Right forelimb (tissue), 1 donor: ENCODE measurements at places on chromosomes 1 and 21.

DNA sequence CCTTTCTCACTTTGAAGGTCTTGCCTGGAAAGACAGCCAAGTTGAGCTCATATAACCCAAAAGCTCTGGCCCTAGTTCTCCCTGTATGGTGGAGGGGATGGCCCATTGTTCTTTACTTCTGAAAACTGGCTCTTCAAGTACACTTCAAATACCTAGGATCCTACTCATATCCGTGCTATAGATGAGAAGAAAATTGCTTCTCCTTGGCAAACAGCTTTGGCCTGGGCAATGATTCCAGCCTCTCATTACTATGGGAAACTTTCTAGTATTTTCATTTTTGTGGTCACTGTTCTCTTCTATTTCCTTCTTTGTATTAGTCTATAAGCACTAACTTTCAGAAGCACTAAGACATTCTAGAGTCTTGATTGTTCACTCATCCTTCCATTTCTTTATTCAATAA lies 53.7 kb downstream of the ZNF697 start:
- no peak for DNase-seq

DNA sequence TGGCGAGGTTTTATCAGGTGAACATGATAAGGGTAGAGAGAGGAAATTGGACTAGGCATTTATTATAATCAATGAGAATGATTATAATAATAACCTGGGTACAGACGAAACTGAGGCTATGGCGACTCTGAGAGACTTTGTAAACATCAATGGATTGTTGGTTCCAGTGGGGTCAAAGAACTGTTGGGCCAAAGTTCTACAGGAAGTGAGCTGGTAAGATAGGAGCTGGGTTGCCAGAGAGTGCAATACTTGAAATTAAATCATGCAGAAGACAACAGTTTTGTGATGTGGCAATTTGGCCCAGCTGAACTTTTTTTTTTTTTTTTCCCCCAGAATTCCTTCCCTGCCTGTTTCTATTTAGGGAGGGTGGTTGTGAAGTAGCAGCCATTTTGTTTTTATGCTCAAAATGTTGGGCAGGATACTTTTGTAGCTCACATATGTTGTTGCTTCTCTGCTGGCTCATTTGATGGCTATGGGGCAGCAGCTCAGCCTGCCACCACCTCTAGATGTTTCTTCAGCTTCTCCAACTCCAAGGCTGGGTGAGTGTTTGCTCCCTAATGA lies 286.5 kb upstream of the B3GALT2 start:
- no peak for DNase-seq

GRCh38 chr1:16092097-16092922 lies 18.9 kb upstream of the FAM131C start:
- DNase-seq: peak; percentile 35

DNA sequence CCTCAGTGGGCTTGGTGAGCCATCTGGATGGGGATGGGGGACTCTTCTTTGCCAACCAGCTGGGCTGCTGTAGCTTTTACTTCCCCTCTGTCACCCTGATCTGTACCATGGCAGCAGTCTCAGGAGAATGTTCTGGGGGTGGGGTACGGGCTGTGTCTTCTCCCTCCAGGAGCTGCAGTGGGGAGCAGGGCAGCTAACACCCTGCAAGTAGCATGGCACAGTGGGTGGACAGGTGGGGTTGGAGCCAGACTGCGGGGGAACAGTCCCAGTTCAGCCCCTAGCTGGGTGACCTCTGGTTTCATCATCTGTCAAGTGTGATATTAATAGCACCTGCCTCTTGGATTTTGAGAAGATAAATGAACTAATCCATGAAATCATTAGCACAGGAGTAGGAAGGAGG lies 3.1 kb downstream of the NFASC start:
- no peak for DNase-seq

- no peak for DNase-seq
These were observed 103.2 kb upstream of the JUN start for GRCh38 chr1:58887059-58887458.

- DNase-seq: no peak
These were observed 41.5 kb upstream of the TENT5B start for GRCh38 chr1:27053977-27054753.

DNA sequence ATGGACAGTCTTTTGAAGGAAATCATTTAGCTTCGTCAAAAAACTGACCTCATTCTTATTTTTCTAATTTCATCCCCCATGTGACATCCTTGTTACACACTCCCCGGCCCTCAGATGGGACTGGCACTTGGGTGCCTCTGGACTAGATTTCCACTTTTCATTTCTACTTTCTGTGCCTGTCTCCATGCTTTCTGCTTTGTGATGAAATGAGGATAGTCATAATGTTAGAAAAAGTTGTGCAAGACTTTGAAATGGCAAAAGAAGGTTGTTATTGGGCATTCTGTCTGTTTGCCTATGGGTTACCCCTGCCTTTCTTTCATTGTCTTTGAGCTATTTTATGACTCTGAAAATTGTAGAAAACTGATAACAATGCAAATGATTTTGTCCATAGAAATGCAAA lies 54.9 kb downstream of the MDM4 start:
- no peak for DNase-seq

DNA sequence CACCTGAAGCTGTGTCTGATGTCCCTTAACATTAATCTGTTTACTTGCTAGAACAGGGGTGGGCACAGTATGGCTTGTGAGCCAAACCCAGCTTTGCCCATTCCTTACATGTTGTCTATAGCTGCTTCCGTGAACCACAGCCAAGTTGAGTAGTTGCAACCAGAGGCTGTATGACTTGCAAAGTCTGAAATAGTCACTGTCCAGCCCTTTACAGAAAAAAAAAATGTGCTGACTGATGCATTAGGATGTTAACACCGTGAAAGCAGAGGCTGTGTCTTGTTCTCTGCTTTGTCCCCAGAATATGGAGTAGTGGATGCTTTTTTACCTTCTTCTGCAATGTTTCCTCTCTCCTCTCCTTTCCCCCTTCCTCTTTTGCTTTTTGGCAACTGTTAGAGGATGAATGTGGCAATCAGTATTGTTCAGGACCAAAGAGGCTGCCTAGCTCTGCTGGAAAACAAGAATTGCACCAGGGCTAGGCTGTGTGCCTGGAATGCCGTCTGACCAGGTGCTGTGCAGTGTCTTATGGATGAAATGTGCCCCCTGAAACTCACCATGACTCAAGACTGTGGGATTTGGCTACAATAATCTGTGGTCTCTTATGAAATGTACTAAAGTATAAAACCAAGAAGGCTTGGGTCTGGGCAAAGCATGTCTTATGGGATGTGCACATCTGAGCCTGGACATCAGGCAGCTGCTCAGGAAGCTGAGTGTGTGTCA lies 79.6 kb upstream of the GCLM start:
- no peak for DNase-seq

- DNase-seq: no peak
These were observed 52.2 kb upstream of the TARBP1 start for GRCh38 chr1:234531151-234531635.

- no peak for DNase-seq
These were observed 104.0 kb downstream of the ATG4C start for GRCh38 chr1:62887799-62888507.

DNA sequence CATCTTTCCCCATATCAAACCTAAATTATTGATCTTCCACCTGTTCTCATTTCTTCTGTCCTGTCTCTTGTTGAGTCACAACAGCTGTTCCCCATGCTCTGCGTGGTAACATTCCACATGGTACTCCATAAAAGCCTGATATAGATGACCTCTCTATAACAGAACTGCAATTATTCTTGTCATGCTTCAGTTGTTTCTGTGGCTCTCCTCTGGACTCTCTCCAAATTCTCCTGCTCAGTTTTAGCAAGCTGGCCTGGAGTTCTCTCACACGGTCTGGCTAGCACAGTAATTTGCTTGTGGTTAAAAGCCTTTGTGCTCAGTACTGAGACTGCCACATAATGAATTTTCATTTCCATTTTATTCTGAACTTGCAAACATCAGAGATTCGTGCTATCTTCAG lies 10.6 kb upstream of the LRRC39 start:
- DNase-seq: peak; percentile 41

GRCh38 chr1:7256526-7256925 lies 471.3 kb downstream of the CAMTA1 start:
- DNase-seq: no peak

DNA sequence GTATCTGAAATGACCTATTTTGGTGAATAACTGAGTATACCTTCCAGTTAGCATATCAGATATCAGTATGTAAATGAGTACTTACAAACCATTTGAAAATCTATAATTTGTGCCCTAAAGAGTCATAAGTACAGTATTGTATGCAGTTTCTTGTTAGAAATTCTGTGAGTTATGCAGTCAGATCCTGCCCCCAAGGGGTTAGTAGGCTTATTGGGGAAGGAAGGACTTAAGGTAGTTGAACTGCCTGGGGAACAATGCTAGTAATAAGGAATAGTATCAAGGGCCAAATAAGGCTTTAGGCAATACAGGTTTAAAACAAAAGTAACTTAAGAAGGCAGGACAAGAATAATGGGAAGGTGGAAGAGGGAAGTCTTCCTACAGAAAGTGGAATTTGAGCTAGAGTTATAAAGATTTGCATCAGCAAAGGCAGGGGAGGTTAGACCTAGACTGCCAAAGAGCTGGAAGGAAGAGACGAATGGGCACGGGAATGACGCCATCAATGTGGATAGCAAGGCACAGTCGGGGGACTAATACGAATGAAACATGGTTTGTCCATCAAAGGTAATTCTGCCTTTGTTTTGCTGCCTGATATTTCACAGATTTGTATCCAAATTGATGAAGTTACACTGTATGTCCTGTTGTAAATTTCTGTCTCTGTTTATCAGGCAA lies 182.9 kb upstream of the DPYD start:
- DNase-seq: no peak

DNA sequence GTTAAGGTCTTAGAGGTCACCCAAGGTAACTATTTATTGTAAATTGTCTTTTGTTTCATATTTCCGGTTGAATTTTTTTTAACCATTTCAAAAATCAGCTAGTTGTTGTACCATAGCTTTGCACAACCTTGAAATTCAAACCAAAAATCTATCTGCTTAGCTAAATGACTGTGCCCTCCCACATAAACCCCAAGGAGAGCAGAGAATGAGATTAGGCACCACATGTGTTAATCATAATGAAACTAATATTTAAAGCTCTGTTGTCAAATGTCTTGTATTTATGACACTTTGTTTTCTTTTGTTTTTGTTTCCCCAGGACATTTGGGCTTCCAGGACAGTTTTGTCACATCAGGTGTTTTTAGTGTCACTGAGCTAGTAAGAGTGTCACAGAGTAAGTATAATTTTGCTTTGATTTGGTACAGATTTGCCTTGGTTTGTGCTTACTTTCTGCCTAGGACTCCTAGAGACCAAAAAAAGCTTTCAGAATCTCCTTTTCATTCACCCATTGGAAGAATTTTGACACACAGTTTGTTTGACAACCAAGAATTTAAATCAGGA lies 249.9 kb downstream of the NFIA start:
- no peak for DNase-seq

DNA sequence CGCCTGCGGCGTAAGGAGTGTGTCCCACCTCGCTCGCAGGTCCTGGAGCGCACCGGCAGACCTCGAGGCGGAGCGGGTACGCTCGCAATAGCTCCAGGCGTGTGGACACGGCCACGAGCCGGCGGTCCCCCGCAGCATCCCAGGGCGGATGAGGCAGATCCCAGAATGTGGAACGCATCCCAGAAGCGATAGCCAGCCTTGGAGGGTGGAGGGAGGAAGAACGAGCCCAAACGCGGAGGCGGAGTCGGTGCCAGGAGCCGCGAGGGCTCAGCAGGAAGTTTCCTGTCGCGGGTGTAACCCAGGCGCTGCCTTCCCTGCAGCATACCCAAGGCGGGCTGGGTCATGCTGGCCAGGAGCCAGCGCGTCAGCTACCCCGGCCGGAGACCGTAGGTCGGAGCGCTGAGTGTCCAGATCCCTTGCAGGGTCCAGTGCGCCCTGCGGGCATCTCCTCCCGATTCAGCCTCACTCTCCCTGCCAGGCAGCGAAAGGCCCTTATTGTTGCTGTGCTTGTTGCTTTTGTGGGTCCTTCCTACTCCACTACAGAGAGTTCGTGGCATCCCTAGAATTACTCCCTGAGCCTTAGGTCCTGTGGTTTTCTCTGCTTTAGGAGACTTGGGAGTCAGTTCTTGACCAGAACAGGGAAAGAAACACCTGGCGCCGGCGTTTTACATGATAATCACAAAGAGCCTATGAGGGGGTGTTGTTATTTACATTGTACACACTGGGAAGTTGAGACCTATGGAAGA lies 27.7 kb downstream of the STYXL2 start:
- DNase-seq: peak; percentile 54

GRCh38 chr1:226696547-226696946 lies 42.5 kb downstream of the ITPKB start:
- DNase-seq: no peak

DNA sequence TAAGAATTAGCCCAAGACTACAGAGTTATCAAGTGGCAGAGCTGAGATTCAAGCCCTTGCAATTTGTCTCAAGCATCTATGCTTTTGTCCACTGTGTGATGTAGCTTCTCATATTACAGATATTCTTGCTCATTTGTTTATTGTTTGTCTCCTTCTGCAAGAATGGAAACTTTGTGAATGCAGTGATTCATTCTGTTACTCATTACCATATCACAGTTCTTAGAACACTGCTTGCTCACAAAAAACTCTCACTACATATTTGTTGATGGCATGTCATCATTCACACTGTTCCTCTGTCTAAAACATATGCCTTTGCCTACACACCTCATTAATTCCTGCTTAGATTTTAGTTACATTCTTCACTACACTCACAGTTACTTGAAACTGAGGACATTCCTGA lies 1198.9 kb downstream of the PLA2G4A start:
- no peak for DNase-seq

DNA sequence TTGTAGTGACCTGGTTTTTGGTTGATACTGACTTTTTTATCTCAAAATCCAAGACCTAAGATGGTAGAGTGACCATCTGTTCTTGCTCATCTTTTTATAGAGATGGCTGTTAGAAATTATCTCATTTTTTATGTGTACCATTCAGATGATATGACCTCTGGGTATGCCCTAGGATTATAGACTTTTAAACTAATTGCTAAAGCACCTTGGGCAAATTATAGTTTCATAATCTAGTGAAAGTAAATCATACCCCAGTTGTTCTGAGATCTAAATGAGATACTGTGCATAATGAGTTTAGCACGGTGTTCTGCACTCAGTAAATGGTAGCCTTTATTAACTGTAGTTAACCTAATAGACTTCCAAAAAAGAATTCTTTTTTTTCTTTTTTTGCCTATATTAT lies 182.6 kb upstream of the L1TD1 start:
- no peak for DNase-seq

GRCh38 chr1:222792744-222793143 lies 22.1 kb upstream of the DISP1 start:
- DNase-seq: no peak

GRCh38 chr1:225691861-225692516 lies 39.1 kb upstream of the ENAH start:
- DNase-seq: no peak

DNA sequence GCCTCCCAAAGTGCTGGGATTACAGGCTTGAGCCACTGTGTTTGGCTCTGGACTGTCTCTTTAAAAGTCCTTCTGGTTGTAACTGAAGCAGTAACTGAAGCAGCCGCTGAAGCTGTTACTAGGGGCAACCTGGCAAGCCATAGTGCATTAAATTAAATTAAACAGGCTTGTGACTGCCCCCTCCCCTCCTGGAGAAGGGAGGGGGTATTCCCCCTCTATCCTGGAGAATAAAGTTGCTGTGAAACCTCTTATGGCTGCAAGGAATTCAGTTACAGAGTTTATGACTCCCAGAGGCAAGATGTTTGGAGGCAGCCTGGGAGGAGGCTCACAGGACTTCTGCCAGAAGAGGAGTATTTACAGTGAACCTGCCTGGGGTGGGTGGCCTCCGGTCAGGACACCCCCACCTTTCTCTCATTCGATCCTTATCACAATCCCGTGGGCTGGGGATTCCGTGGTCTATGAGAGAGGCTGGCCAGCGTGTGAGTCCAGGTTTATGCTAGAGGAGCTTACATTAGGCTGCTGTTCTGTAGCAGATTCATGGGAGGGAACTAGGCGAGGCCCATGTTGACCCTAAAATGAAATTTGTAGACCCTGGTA lies 8.3 kb downstream of the TTC22 start:
- DNase-seq: peak; percentile 65
